ENCODE measurements at places on chromosomes 5 and 9.

- DNase-seq: no peak
These were observed at the start of gene PCDHB10 for GRCh38 chr5:141192110-141192725. PCDHB10 (plus strand) TSS chr5:141192353; CDS start chr5:141192553, 200 bp downstream.

GRCh38 chr5:95682891-95683290 lies at the start of gene SPATA9:
SPATA9 (minus strand) TSS chr5:95682991; CDS start chr5:95682854, 137 bp downstream.
- DNase-seq: no peak

DNA sequence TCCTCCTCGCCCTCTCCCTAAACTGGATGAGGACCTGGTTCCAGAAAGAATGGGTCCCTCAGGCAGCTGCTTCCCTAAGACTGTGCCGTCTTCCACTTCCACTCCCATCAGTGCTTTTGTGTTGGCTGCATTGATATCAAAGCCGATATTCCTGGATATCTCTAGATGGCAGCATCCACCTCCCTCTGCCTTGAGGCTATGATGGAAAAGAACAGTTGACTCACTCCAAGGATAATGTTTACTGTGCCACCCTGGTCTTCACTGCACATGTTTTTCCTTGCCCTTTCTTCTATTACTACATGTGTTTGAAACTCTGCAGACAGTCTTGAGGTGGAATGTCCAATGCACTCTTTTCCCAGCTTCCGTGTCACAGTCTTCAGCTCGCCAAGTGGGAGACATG lies 211.6 kb downstream of the MAST4 start:
- no peak for DNase-seq

- no peak for DNase-seq
These were observed 6.8 kb upstream of the DIPK1B start for GRCh38 chr9:136705564-136705963.

- DNase-seq: no peak
These were observed 4.3 kb downstream of the AQP3 start for GRCh38 chr9:33443047-33443446.

DNA sequence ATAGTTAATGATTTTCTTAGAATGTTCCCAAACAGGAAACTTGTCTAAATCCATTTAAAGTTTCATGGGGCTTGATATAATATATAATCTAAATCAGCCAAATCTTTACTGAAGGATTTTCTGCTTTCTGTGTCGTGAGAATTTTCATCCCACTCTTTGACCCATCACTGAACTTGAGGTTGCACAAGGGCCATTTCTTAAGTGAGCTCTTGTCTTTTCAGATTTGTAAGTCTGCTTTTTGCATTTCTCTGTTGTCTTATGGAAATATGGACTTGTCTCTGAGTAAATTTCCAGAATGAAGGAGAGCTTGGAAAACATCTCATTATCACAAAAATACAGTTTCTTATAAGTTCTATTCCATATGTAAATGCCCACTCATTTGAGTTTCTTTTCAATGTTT lies 149.2 kb upstream of the ARRDC3 start:
- DNase-seq: no peak

- DNase-seq: no peak
These were observed 87.7 kb downstream of the NSUN2 start for GRCh38 chr5:6545036-6545693.

GRCh38 chr5:75031366-75031765 lies 21.0 kb downstream of the GCNT4 start:
- no peak for DNase-seq

DNA sequence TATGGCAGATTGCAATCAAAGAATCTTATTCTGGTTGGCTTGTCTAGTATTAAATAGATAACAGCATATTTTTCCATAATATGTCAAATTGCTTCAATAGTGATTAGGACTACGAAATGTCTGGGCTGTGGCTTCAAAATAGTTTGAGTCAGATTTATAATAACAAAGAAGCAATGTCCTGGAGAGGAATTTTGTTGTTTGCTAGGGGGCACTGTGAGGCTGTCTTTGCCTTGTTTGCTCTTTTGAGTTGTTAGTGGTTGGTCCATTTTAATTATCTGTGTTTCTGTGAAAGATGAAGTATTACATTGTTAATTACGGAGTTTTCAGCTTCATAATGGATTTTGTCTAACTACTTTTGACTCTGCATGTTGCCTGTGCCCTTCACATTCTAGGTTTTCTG lies 713.6 kb downstream of the TLE4 start:
- DNase-seq: no peak

DNA sequence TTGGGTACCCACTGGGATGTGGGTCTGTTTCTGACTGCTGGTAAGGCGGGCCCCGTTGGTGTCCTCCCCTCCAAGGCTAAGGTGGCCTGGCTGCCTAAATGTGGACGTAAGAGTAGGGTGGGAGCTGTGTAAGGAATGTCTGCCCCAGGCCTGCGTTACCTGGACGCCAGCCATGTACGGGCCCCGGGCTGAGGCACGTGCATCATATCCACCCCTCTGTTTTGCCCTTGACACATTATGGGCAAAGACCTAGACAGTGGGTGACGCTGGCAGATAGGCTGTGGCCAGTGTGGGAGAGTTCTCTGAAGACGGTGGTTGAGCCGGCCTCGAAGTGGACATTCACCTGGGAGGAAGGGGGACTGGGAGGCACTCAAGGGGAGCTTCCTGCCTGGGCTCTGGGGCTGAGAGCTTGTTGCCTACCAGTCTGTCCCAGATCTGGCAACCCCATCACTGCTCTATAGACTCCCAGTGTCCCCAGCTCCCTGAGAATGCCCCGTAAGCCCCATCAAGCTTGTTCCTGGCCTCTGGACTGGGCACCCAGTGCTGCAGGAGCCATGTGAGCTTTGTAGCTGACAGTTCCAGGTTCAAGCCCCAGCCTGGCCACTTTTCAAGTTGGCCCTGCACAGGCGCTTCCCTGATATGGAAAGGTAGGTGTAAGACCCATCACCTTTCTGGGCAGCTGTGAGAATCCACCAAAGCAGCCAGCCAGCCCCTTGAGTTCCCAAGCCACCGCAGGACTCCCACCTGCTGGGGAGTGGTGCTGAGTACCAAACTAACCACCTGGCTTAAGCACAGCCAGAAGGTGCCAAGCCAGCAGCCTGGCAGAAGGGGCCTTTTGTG lies 3.2 kb upstream of the PRR7 start:
- no peak for DNase-seq

DNA sequence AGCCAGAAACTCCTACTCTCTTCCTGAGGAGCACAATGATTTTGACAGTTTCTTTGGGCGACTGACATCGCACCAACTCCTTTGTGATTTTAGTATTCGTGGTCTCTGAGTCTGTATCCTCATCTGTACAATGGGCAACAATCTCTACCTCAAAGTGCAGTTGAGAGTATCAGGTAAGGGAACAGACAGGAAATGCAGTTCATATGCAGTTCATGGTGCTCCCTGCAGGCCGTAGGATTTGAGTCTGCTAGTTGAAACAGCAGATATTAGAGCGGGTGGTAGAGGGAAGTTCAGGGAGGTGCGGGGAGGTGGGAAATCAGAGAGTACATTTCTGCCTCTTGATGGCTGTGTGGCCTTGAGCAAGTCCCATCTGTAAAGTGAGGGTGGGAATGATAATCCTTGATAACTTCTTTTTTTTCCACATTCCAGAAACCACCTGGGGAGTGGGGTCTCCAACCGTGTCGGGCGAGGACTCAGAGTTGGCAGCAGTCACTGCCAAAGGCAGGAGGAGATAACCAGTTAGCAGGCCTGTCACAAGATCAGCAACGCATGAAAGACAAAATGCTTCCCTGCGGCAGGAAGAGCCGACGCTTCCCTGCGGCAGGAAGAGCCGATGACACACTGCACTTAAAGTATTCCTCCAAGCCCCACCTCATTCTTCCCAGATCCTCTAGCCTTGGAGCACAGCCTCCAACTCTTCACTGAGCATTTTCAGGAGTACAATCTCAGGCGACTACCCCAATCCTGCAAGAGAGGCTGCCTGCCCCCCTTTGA lies 6.0 kb upstream of the NEK6 start:
- no peak for DNase-seq

DNA sequence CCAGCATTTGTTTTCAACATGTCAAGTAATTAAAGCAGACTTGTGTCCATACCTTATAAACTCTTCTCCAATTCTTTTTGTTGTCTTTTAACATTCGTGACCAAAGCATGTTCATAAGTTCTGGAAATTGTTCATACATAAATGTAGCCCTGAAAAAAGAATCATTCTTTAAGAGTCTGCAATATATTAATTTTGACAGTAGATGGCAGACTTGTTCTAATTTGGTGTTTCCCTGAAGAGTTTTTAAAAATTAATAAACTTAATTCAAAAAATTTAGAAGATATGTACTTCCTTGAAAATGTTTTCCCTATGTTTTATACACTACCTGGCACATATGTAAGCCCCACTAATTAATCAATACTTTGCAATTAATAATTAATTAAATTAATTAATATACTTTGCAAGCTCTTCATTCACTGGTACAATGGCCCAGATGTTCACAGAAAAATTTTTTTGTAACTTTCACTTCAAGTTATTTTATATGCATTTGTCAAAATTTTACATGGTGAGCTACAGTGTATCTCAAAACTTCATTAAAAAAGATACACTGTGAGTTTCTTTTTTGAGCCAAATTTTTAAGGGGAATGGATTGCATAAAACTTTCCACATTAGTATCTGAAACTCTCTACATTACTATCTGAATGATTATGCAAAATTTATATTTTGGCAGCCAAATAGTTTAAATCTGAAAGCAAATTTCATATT lies 42.1 kb downstream of the CLINT1 start:
- no peak for DNase-seq

- DNase-seq: no peak
These were observed 863.8 kb downstream of the TLE4 start for GRCh38 chr9:80435591-80435990.

GRCh38 chr5:80934751-80935150 lies 25.4 kb upstream of the RASGRF2 start:
- no peak for DNase-seq

DNA sequence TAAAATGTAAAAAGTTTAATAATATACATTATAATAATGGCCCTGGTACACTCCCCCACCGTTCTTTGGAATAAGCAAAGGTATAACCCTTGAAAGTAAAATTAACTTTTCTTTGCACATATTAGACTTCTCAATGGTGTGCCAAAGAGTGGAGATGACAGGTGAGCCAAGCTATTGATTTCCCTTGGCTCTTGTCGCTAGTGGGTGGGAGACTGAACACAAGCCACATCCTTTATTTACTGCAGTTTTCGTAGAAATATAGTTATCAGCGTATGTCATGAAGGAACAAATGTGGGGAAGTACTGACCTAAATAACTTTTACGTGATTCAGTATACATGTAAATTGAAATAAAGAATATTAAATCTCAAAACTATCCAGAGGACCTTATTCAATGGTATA lies 549.3 kb downstream of the RAB3C start:
- no peak for DNase-seq

- DNase-seq: no peak
These were observed 90.8 kb upstream of the NEURL1B start for GRCh38 chr5:172550096-172550765.

- no peak for DNase-seq
These were observed 95.6 kb downstream of the NDFIP1 start for GRCh38 chr5:142204219-142204618.

GRCh38 chr9:12722131-12722530 lies 28.9 kb downstream of the TYRP1 start:
- DNase-seq: no peak

DNA sequence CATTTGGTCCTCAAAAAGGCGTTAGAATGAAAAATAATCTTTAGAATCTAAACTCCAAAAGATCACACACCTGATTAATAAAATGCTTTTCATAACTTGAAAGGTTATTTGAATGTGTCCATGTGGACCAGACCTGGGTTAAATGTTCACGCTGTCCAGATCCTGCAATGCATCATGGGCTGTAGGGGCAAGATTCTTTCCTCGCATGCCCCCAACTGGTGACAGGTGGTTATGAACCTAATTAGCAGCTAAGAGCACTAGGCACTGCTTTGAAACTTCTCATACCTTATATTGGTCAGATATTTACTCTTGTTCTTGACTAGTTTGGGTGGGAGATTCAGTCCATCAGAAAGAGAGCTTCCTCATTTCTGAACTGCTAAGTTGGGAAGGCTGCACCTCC lies 19.3 kb upstream of the PIP5K1B start:
- no peak for DNase-seq

DNA sequence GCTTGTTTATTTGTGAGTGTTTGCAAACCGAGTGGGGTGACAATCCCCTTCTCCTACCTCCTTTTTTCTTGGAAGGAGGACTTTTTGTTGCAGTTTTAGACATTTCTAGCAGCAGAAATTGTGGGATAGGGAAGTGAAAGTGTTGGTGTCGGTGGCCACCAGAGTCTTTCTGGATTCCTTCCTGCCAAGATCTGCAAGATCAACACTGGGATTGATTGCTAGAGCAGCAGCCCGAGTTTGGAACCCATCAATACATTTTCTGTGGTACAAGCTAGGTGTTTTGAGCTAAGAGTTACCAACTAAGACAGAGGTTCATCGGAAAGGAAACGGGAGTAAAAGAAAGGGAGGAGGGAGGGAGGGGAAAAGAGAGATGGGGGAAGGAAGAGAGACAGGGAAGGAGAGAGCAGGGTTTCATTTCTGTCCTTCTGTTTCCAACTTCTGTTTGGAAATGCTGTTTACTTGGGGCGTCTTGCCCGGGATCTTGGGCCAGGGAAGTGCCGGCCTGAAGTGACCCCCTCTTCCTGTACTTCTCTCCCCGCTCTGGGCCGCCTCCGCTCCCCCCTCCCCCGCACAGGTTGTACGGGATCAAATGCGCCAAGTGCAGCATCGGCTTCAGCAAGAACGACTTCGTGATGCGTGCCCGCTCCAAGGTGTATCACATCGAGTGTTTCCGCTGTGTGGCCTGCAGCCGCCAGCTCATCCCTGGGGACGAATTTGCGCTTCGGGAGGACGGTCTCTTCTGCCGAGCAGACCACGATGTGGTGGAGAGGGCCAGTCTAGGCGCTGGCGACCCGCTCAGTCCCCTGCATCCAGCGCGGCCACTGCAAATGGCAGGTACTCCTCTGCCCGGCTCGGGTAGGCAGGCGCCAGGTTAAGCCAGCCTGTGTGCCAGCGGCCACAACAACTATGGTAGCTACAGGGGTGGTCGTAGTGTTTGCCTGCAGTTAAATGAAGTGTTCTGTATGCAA lies 4.0 kb downstream of the ISL1 start:
- no peak for DNase-seq

DNA sequence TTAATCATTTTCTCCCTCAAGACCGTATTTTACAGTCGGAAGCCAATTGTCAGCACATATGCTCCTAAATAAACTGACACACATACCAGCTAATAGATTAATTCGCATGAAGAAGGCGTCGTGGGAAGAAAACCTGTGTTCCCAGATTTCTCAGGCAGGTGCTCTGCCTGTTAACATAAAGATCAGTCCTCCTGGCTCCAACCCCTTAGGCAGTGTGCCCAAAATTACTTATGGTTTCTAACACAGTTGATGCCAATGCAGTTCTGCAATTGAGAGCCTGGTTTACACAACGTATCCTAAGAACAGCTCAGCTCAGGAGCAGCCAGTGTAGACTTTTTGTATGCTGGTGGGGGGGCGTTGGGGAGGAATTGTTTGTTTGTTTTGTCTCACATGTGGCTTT lies 208.3 kb downstream of the ENC1 start:
- DNase-seq: no peak

DNA sequence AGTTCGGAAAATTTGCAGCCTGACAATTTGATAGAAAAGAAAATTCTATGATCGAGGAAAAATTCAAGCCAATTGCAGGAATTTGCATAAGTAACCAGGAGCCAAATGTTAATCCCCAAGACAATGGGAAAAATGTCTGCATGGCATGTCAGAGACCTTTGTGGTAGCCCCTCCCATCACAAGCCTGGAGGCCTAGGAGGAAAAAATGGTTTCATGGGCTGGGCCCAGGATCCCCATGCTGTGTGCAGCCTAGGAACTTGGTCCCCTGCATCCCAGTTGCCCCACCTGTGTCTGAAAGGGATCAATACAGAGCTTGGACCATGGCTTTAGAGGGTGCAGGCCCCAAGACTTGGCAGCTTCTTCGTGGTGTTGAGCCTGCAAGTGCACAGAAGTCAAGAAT lies 1847.9 kb upstream of the ACO1 start:
- no peak for DNase-seq

- DNase-seq: no peak
These were observed 4.0 kb downstream of the IL13 start for GRCh38 chr5:132662004-132662401.

Measured in cortex of kidney (tissue), 1 donor.